ENCODE measurements at places on chromosomes 3 and 15.

GRCh38 chr3:71485896-71486295 is 97.6 kb downstream of the FOXP1 start:
- no peak for DNase-seq

DNA sequence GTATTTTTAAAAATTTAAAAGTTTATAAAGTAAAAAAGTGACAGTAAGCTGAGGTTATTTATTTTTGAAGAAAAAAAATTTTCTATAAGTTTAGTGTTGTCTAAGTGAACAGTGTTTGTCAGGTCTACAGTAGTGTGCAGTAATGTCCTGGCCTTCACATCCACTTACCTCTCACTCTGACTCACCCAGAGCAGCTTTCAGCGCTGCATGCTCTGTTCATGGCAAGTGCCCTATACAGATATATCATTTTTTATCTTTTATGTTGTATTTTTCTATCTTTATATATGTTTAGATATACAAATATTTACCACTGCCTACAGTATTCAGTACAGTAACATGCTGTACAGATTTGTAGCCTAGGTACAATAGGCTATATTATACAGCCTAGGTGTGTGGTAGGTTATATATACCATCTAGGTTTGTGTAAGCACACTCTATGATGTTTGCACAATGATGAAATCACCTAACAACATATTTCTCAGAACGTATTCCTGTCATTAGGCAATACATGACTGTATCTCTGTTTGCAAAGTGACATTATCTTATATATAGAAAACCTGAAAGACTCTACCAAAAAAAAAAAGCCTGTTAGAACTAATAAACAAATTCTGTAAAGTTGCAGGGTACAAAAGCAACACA is 75.9 kb upstream of the TMC3 start:
- DNase-seq = no peak

- no peak for DNase-seq
Measured at GRCh38 chr3:126743350-126743749, 39.3 kb downstream of the CHCHD6 start.

- no peak for DNase-seq
Measured at GRCh38 chr15:91113030-91113429, 13.0 kb downstream of the SV2B start.

DNA sequence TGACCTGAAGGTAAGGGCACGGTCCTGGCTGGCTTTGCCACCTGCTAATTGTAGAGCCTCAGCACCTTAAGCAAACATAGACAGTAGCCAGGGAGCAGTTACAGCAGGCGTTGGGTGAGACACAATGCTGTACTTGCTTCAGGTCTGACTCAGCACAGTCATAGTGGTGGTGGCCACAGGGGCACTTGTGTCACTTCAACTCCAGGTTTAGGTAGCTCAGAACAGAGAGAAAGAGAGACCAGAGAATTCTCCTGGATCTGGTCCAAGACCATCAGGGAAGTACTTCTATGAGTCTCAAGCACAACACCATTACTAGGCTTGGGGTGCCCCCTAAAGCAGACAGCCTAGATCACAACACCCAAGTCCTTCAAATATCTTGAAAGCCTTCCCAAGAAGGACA is 204.4 kb downstream of the OTOL1 start:
- DNase-seq = no peak

All from stimulated activated CD4-positive, alpha-beta T cell treated with anti-CD3 and anti-CD28 coated beads, Interleukin-15, amount 100 ng/mL, for 1 hour (primary cell).